Tibial artery (tissue), 4 donors: ENCODE measurements at places on chromosomes 4 and X.

DNA sequence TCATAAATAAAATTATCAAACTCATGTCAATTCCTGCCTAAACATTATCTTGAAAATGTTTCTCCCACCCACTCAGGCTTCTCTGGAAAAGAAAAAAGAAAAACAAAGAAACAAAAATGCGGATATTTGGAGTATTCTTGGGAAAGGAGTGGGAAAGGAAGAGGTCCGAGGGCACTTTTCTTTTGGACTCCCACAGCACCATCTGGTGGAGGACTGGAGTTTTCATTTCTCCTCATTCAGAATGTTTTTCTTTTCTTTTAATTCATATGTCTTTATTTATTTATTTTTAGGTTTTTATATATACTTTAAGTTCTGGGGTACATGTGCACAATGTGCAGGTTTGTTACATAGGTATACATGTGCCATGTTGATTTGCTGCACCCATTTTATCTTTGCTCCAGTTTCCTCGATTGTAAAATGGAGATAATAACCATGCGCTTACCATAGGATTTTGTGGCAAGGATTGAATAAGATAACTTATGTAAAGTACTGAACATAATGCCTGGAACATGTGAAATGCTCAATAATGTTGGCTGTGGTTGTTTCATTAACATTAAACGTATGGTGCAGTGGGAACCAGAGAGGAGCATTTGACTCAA is 8.0 kb upstream of the KCNE5 start:
- no peak for DNase-seq

DNA sequence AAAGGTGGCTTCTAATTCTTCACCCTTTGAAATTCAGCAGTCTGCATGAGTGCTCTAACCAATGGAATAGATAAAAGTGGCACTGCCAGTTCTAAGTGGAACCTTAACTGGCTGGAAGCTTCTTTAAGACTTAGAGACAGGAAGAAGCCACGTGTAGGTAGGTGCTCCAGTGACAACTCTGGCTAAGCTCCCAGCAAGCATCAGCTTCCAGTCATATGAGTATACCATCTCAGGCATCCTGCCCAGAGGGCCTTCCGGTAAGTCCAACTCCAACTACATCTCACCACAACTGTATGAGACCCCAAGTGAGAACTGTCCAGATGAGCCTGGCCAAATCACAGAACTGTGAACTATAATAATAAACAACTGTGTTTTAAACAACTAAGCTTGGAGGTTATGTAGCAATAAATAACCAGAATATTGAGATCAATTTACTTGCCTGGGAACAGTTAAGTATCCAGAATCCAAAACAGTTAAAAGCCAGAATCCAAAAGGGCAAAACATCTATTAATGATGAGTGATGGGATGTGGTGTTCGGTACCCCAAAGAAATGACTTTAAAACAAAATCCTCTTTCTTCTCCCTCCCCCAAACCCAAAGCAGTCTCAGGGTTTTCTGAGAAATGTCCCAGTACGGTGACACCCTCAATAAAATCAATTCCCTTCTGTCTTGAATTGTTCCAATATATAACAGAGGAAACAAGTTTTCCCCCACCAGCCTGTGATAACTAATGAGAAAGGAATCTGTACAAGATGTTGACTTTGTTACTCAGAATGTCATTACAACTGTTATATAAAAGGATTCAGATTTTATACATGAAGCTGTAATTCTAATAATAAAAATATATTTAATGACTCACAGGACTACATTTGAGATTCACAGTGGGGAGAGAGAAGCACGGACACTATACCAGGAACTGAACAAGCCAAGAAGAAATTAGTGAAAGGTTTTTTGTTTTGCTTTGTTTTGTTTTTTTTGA is 4.2 kb downstream of the TSPAN5 start:
- DNase-seq = no peak

- peak; percentile 46 for DNase-seq
Observed at GRCh38 chr4:8849266-8850073, 22.2 kb downstream of the HMX1 start.

DNA sequence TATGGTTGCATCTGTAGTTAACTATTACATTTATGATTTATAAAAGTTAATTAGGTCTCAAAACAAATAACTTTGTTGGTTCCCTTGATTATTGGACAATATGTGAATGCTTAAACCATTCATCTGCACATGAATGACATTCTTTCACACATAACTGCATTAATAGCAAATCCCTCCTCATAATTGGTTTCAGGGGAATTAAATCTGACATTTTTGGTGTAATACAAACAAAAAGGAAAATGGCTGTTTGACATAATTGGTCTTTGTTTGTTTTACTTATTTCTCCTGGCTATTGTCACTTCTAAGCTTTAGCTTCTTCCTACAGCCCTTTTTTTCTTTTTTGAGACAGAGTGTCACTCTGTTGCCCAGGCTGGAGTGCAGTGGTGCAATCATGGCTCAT is 71.9 kb downstream of the TBC1D9 start:
- DNase-seq = no peak

GRCh38 chrX:141662781-141663180 is 35.8 kb downstream of the SPANXD start:
- DNase-seq = no peak

- DNase-seq = no peak
Observed at GRCh38 chr4:80540785-80541469, 205.4 kb downstream of the CFAP299 start.

GRCh38 chr4:116638592-116638991 is 446.8 kb downstream of the TRAM1L1 start:
- DNase-seq = no peak

- no peak for DNase-seq
Observed at GRCh38 chr4:39048311-39048710, 13.7 kb upstream of the KLHL5 start.

DNA sequence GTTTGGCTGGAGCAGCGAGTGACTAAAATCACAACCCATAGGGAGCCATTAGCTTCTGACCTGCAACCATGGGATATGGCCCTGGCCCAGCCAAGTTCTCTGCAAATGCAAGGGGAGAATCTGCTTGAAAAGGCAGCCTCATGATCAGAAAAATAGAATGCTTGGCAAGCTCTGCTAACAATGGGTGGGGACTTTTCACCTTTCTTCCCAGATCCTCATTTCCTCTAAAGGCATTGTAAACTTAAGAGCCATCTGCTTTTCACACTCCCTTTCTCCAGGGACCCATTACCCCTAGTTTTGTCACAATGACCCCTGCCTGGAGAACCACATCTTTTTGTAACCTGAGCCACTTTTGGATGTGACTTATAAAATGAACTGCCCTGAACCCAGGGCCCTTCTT is 104.3 kb downstream of the PARM1 start:
- no peak for DNase-seq

DNA sequence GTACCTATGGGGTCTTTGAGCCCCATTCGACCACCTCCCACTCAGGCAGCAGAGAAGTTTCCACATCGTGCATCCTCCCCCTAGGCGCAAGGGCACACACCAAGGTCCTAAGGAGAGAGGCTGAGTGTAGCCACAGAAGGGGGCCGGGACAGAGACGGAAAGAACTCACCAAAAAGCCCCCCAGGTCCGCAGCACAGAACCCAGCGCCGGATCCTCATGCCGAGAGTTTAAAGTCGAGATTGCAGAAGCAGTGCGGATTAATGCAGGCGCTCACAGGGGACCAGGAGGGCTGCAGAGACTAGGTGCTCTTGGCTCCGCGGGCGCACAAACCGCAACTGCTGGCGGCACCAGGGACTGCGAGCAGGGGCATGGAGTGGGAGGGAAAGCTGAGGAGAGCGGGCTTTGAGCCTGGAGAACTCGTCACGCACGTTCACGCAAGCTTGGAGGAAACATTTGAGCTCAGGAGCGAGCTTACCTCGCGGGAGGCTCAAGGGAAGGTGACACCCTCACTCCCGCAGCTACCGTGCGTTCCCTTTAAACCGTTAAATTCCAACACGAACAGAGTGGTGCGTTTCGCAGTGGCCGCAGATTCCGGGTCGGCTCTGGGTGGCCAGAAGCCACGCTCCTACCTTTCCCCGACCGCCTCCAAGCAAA is 8.5 kb downstream of the NKX3-2 start:
- DNase-seq = no peak

GRCh38 chr4:128615197-128615596 is 194.3 kb upstream of the JADE1 start:
- DNase-seq = no peak

DNA sequence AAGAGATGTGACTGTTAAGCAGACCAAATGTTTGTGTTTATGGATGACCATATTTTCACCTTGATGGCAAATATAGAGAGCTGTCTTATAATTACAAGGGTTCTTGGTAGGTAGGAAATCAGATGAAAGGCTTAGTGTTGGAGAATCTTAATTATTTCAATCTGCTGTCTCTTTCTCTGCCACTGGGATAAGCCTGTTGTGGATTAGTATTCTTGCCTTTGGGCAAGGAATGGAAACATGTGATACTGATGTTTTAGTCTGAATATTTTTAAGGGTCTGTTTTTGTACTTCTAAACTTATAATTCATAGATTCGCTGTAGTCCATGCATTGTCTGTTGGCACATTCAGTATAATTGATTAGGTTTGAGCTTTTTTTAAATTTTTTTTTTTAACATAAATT is 23.7 kb upstream of the NUDT6 start:
- DNase-seq = no peak

DNA sequence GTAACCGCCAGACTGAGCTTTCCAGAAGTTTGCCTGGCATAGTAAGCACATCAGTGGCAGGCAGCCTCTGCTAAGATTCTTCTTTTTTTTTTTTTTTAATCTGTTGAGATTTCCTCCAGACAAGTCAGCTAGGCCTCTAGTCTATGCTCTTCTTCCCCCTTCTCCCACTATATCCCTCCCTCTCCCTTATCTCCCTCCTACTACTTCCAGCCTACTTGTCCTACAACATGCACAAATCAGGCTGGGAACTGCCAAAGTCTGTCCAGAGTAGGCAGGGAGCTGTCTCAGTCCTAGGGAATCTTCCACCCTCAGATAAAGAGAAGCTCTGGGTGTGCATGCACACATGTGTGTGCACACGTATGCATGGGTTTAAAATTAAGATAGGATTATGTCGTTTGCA is 49.7 kb upstream of the ARMCX2 start:
- DNase-seq = no peak

- no peak for DNase-seq
Observed at GRCh38 chr4:2363056-2363721, 55.3 kb downstream of the ZFYVE28 start.

- no peak for DNase-seq
Observed at GRCh38 chr4:183321079-183321478, 1.0 kb upstream of the CLDN22 start.

- no peak for DNase-seq
Observed at GRCh38 chrX:27276751-27277150, 186.4 kb downstream of the PPP4R3C start.
